Midbrain (tissue), 1 donor: ENCODE measurements at places on chromosomes 6 and 20.
A peak's percentile ranks its signal among the peaks of the same experiment; 100 is the strongest.

GRCh38 chr6:167526465-167527368, 201.8 kb downstream of the TTLL2 start:
- no peak for DNase-seq

GRCh38 chr6:94130478-94130877, 711.1 kb upstream of the EPHA7 start:
- peak; percentile 40 for DNase-seq

GRCh38 chr20:4283016-4283415, 267.7 kb upstream of the RNF24 start:
- no peak for DNase-seq

DNA sequence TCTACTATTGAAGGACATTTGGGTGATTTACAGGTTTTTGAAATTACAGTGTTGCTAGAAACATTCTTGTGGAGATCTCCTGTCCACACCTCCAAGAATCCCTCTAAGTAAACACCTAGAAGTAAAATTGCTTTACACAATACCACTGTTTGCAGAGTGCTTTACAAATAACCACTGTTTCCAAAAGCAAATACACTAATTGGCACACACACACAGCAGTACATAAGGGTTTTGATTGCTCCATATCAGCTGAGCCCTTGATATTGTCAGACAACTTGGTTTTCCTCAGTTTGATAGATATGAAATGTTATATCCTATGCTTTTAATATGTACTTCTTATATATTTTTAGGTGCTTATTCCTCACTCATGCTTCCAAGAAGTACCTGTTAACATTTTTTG, 6.3 kb downstream of the HMGN4 start:
- DNase-seq: no peak

GRCh38 chr6:109490713-109491112, 7.7 kb upstream of the ZBTB24 start:
- DNase-seq: no peak

- no peak for DNase-seq
Measured at GRCh38 chr6:12717356-12717755, 789 bp downstream of the PHACTR1 start.

DNA sequence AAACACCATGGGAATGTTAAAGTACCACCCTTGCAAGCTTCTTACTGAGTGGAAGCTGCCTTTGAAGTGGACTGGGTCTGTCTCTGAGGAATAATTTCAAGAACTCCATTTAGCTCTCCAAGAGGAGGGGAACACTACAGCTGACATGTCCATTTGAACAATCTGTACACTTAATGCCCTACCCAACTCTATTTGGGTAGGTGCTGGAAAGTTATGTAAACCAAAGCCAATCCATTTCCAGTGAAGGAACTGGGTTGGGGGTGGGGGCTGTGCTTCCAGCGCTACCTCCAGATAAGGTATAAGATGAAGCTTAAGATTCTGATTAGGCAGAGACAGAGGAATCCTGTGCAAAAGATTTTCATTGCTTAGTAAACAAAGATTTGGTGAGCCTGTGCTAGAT, 122.0 kb downstream of the TCP11 start:
- DNase-seq: no peak

DNA sequence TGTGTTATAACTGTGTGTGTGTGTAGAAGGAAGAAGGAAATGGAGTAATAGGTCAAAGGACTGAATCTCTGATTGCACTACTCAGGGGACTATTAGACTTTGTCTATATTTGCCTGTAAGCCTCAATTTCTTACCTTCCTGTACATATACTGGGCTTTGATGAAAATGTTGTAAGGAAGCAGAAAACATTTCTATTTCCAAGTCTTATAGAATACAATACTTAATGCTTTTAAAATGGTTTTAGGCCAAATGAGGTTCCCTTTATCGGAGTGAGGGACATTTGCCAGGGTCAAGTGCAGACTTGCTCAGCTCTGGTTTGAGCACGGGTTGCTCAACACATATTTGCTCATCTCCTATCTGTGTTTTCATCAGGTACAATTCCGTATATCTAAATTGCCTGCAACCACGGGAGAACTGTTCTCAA, 28.3 kb downstream of the MEP1A start:
- DNase-seq: no peak

DNA sequence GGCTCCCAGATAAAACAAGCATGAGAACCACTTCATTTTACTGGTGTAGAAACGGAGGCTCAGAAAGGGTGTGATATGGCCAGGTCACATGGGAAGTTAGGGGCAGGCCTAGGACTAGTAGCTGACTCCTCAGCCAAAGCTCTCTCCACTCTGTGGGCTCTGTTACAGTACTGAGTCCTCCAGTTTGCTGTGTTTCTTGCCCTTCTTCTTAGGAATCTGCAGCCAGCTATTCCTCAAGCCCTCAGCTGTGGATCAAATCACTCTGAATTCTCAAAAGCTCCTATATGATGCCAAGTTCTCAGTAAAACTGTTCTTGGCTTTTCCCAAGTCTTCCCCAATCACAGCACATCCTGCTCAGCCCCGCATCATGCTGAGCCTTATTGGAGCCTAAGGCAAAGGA, 42.5 kb upstream of the ADGRF1 start:
- DNase-seq: no peak

GRCh38 chr20:21503345-21503744, 10.5 kb downstream of the NKX2-2 start:
- peak; percentile 30 for DNase-seq

GRCh38 chr6:56347526-56347925, 100.1 kb upstream of the COL21A1 start:
- DNase-seq: no peak
